Left forelimb (tissue), 1 donor: ENCODE measurements at places on chromosomes 13 and 19.

- no peak for DNase-seq
Observed at GRCh38 chr13:67258482-67258881, 28.3 kb upstream of the PCDH9 start.

DNA sequence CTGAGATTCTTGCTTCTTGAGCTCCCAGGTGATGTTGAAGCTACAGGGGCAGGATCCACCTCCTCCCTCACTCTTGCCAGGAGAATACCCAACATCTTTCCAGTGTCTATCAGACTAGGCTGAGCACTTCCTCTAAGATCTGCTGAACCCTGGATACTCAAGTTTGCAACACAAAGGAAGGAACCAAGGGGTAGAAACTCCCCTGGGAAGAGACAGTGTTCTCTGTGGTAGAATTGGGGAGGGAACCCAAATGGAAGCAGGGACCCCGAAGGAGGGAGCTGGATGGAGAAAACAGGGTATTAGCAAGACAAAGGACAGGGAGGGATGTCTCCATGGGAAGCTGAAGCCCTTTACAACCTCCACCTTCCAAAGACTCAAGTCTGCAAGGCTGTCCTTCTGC lies 117.6 kb downstream of the DNAJC15 start:
- DNase-seq, result no peak

- no peak for DNase-seq
Observed at GRCh38 chr13:99225078-99225477, 24.4 kb downstream of the UBAC2 start.

DNA sequence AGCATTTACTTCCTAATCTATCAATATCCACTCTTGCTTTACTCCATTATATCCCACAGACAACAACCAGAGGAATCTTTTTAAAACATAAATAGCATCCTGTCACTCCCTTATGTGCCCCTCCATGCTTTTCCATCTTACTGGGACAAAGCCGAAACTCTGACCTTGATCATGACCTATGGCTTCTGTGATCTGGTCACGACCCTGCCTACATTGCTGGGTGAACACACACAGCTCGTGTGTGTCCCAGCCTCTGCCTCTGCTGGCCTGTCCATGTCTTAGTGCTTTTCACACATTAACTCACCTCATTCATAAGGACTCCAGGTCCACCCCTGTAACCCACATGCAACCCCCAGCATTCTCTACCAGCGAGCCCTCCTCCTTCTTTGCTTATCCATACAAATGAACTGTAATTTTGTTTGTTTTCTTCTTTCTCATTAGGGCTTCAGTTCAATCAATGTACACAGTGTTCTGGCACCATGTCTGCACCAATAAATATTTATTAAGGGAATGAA lies 95.9 kb upstream of the RAP2A start:
- no peak for DNase-seq

- no peak for DNase-seq
Observed at GRCh38 chr13:58960888-58961287, 1202.8 kb downstream of the DIAPH3 start.

- no peak for DNase-seq
Observed at GRCh38 chr19:31910224-31910623, 435.2 kb upstream of the ZNF507 start.

GRCh38 chr13:107252428-107252827 lies 684.5 kb upstream of the ARGLU1 start:
- DNase-seq, result no peak

DNA sequence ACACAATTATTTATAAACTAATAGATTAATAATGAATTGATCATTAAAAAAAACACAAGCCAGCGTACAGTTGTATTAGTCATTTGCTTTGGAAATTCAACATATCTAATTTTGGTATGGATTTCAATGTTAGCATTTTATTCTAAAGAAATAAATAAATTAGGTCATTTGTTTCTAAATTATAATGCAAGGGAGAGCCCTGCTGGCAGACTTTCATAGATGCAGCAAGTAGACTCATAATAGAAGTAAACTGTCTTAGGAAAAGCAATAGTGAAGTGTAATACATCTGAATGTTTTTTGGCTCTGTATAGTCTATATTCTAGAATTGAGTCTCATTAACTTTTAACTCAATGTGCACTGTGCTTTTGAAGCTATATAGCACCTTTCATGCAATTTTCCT lies 982.4 kb upstream of the MIR17HG start:
- DNase-seq, result no peak

DNA sequence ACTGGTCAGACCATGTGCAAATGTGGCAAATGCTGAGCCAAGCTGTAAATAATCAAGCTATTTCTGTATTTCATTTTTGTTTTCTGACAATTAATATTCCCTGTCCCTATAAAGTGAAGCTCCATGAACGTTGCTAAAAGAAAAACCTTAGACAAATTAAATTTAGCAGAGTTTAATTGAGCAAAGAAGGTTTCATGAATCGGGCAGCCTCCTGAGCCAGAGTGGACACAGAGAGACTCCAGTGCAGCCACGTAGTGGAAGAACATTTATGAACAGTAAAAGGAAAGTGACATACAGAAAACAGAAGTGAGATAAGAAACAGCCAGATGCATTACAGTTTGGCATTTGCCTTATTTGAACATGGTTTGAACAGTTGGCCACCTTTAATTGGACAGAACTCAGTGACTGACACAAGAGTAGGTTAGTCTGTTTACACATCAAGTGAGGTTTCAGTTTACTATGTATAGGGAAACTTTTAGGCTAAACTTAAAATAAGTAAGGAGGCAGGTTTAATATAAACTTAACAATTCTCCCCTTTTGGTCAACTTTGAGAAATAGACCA lies 69.7 kb downstream of the UFM1 start:
- no peak for DNase-seq

DNA sequence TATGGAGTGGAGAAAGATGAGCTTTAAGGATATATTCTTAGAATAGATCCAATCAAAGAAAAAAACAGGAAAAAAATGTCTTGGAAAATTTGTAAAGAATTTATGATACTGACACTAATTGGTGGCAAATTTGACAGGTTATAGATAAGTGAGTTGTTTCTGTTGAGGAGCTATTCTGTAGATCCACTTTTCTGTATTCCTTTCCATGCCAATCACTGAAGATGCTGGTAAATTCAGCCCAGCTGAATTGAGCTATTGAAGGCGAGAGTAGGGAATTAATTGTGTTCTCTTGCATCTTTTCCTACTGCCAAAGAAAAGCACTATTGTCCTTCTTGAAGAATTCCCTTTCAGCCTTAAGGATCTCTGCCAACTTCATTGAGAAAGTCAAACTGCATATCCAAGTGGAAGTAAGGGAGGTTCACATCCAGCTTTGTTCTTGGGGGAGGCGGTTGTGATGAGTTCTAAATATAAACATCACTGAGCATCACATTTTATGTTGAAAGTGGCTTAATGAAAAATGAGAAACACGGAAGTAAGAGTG lies 113.1 kb downstream of the PCDH9 start:
- no peak for DNase-seq

DNA sequence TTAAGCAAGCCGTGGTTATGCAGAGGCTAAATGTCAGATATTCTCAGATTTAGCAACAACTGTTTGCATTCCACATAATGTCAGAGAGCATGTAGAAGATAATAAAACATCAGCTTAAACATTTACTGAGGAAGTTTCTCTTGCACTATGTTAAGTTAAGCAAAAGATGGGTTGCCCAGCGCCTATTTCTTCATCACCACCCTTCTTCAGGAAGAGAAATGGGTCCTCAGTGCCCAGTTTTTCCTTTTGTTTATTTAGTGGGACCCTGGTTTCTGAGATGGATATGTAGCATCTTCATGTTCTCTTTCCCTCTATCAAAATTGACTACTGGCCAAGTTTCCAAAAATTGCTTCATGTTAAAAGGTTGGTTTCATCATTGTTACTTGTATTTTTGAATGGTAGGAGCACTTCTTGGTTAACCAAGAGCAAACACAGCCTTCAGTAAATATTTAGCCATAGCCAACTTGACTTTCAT lies 356.8 kb downstream of the RFC3 start:
- DNase-seq, result no peak

DNA sequence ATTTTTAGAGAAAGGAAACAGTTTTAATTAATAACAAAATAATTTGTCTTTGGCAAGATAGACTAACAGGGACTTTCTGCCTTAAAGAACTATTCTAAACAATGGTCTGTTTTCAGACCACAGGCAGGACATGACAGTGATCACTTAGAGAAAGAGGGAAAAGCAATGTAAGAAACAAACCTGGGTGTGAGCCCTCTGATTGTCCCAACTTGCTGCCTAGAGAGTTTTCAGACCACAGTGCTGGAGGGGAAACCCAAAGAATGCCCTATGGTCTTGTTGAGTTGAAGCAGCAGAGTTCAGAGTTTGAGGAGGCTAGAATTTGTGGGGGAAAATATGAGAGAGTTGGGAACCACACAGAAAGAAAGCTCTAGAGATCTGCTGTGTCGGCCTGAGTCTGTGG lies 38.1 kb downstream of the DGKH start:
- no peak for DNase-seq

DNA sequence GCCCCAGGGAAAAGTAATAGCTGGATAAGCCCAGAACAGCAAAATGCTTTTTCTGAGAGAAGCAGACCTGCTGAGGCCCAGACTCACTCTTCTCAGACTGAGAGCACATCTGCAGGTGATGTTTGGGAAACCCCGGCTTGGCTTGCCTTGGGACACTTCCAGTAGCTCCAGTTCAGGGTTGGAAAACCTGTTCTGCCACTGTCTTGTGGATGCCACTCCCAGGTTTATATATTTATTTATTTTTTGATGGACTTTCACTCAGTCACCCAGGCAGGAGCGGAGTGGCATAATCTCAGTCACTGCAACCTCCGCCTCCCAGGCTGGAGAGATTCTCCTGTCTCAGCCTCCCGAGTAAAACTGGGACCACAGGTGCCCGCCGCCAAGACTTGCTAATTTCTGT lies 8.0 kb upstream of the SMARCA4 start:
- DNase-seq, result no peak

- no peak for DNase-seq
Observed at GRCh38 chr13:78258304-78258703, 339.7 kb upstream of the EDNRB start.

GRCh38 chr13:73981595-73981994 lies 152.6 kb downstream of the KLF12 start:
- no peak for DNase-seq

DNA sequence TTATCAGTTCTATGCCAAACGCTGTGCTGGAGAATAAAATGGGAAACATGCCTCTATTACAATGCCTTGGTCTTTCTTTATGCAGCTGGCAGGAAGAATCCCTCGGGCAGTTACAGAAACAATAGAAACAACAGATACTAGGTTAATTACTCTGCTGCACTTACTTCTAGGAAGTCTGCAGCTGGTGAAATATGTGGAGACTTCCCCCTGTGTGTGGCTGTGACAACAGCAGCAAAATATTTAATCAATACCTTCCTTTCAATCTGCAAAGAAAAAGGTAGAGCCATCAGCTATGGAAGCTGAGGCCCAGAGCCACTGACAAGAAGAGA lies 9.9 kb downstream of the STOML3 start:
- no peak for DNase-seq
